SK-N-DZ (cell line): ENCODE measurements at places on chromosomes 11 and 22.

- no peak for DNase-seq
Measured at GRCh38 chr11:123558536-123559315, 95.7 kb downstream of the SCN3B start.

- no peak for DNase-seq
Measured at GRCh38 chr11:34773826-34774225, 142.4 kb downstream of the APIP start.

DNA sequence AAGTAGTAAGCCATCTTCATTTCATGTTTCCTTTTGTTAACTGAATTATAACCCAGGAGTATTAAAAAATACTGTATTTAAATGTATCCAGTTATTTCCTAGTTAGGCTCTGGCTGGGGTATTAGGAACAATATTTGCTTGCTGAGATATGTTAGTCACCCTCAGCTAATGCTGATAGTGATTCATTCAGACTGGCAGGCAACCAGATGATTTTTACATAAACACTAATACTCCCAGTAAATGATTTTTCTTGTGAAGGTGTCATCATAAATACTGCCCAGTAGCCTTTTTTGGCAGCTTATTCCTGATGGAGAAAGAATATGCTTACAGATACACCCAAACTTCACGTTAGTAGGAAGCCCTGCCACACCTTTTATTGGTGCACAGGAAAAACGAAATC, 8.1 kb downstream of the YWHAH start:
- no peak for DNase-seq

DNA sequence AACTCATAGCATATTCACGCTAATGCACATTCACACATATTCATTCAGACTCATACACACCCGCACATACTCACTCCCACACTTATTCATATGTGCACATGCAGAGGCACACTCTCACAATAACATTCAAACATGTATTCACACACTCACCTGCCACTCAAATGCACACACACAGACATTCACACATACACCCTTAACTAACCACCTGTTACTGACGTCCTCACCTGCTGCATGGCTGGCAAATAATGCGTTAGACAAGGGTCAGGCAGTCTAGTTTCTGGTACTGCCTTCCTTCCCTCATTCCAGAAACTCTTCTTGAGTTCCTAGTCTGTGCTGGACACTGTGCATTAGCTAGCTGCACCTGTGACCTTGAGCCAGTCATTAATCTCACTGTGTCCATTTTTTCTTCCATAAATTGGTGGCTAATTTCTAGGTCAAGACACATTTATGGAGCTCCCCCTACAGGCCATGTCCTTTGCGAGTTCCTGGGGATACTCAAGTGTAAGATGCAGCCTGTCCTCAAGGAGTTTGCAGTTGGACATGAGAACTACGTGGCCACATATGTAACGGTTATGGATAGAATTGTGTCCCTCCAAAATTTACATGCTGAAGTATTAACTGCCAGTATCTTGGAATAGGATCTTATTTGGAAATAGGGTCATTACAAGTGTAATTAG, 34.5 kb upstream of the SEZ6L start:
- DNase-seq: no peak

GRCh38 chr11:2328656-2329354, 27.0 kb downstream of the TSPAN32 start:
- DNase-seq: no peak

DNA sequence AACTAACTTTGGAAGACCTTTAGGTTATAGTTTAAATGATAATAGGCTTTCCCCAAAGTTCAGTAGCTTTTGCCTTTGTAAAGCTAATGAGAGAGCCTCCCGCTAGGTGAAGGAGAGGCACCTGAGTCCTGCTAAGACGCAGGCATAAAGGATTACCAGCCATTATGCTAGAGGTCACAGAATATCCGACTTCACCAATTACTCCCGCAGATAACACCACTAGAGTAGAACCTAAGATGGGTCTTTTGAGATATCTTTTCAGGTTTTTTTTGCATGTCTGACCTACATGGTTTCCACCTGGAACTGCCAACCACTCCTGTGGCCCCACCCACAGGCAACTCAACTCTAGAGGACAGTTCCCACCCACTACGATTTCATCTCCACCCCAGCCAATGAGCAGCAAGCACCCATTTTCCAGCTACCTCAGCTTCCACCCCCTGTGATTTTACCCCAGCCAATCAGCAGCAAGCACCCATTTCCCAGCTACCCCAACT, 314.3 kb downstream of the BRD1 start:
- no peak for DNase-seq

DNA sequence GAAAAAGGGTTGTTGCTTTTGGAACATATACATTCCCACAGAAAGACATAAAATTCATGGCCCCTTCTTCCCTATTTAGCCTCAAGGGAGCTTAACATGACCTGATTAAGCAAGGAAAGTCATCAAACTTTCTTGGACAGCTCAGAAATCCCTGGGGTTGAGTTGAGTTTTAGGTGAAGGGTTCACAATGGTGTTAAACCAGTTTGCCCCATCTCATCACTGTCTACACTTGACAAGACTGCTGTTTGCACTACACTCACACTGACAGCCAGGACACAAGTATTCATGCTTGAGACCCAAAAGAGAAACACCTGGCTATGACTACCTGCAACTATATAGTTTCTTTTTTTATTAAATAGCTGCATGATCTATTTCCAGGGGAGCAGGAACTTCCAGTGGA, 209.8 kb upstream of the TMEM45B start:
- DNase-seq: no peak

DNA sequence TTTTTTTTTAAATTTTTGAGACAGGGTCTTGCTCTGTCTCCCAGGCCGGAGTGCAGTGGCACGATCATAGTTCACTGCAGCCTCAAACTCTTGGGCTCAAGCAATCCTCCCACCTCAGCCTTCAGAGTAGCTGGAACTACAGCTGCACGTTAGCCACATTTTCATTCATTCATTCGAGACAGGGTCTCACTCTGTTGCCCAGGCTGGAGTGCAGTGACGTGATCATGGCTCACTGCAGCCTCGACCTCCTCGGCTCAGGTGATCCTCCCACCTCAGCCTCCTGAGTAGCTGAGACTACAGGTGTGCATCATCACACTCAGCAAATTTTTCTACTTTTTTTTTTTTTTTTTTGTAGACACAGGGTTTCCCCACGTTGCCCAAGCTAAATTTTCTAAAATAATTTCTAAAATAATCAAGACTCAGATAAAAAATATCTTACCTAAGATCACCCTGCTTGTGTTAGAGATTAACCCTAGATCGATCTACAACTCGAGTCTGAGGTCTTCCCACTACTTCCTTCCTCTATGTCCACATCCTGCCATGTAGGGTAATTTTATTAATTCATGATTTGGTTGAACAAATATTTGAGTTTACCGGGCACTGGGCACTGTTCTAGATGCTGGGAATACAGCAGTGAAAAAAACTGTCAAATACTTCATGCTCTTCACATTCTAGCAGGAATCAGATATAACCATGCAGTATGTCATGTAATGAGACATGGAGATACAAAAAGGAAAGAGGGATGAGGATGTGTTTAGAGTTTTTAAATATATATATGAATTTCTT, 15.1 kb downstream of the EIF4G2 start:
- no peak for DNase-seq

DNA sequence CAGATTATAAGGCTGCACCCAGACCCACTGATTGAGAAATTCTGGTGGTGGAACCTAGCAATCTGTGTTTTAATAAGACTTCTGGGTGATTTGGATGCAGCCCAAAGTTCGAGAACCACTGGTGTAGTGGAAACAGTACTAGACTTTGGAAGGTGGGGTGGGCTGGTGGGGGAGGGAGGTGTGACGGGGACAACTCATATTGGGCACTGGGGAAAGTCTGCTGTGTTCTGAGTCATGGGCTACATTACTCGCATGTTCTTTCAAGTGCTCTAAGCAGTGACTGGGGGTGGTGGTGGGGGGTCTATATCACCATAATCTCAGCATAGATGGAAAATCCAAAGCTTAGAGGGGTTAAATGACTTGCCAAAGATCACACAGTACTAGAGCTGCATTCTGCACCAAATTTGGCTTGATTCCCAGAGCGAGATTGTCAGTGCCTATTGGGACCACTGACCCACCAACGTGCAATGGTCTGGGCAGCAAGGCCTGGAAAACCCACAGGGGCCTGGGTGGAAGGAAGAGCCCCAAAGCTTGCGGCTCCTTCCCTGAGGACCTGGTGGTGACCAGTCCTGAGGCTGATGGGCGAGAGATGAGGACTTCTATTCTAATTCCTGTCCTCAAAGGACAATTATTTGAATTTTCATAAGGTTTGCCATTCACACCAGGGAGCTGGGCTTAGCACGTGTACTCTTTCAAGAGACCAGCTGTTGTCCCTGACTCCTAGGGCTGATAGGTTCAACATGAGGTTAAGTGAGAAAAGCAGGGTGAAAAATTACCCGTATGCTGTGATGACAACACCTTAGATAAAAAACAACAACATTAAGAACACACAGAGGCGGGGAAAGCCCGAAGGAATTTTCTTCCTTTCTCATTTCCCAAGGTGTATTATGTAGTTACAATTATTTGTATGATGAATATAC, 77.5 kb upstream of the NARS2 start:
- DNase-seq: no peak

- DNase-seq: peak; percentile 84
Measured at GRCh38 chr22:50526108-50526833, 873 bp upstream of the SCO2 start.
